ENCODE measurements at places on chromosomes 7 and 10.

DNA sequence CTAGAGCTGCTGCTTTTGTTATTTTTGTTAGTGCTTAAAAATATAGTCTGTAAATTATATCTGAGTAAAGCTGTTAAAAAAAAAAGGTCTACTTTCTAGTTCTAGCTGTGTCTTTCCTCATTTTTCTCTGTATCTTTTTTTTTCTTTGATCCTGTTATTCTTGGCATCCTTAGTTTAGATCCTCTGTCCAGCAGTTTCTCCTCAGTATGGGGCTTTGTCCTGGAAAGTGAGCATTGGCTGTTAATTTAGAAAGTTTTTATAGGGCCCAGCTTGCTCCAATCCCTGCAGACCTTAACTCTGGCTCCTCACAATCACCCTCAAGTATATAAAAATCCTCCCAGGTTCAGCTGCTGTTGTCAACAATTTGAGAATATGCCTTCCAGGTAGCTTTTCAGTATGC, 23.5 kb downstream of the DDX50 start:
- DNase-seq = no peak

DNA sequence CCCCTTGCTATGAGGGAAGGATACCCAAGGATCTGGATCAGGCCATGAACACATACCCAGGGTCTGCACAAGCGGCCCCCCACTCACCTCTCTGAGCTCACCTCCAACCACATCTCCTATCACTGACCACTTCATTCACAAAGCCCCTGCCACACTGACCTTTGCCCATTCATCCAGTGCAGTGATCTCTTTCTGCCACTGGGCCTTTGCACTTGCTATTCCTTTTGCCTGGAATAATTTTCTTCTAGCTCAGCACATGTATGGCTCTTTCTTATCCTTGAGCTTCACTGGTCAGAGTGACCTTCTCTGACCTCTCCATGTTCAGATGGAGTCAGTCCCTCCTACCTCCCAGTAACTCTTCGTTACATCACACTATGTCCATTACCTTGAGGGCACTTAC, 48.3 kb downstream of the ADRA2A start:
- DNase-seq = no peak

DNA sequence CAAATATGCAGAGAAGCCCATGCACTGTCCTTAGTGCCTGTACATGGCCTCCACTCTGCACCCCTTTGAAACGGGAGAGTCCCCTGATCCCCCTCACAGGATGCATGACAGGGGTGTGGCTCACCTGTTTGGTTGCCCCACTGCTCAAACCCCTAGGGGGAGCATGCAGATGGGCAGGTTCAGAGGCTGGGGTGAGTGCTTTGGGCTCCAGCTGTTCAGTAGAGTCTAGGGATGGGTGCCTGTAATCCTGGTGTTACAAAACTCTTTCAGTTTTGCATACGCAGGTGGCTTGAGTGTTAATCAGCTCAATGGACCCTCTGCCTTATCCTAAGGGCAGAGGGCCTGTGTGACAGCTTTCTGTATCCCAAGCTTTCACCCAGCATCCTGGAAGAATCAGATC, 7.8 kb upstream of the SFTPA1 start:
- DNase-seq = no peak

GRCh38 chr7:18040196-18040595, 12.6 kb upstream of the PRPS1L1 start:
- no peak for DNase-seq

DNA sequence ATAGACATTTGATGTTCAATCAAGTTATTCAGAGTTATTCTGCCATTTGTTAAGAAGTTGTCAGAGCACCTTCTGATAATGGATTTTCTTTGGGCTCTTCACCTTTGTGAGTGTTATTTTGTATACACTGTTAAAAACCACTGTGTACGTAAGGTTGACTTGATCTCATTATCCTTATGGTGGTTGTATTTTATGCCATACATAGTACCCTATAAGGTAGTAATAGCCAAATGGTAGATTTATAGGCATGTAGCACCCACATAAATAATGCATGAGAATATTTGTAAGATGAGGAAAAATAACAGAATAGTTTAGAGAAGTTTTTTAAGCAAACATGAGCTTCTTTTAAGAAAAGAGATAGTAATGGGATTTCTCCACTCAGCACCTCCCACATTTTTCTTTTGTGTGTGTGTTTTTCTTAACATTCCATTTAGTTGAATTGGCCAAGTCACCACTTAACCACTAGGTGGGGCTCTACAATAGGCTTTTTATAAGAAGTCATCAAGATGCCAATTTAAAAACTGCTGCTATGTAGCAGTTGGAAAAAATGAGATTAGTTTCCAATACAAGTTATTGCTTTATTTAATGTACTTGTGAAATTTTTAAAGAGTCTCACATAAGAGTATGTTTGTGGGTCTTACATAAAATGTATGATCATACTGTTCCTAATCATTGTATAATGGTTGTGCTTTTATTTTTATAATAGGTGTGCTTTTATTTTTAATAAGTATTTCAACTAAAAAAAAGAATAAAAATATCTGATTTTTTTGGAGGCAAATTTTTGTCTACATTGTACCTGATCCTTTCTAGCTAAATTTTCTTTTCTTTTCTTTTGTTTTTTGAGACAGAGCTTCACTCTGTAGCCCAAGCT, 41.1 kb upstream of the STMP1 start:
- DNase-seq = no peak

- DNase-seq = no peak
Observed at GRCh38 chr7:49812534-49812933, 39.1 kb downstream of the VWC2 start.

GRCh38 chr7:128211626-128212025, 29.5 kb upstream of the LEP start:
- DNase-seq = no peak

DNA sequence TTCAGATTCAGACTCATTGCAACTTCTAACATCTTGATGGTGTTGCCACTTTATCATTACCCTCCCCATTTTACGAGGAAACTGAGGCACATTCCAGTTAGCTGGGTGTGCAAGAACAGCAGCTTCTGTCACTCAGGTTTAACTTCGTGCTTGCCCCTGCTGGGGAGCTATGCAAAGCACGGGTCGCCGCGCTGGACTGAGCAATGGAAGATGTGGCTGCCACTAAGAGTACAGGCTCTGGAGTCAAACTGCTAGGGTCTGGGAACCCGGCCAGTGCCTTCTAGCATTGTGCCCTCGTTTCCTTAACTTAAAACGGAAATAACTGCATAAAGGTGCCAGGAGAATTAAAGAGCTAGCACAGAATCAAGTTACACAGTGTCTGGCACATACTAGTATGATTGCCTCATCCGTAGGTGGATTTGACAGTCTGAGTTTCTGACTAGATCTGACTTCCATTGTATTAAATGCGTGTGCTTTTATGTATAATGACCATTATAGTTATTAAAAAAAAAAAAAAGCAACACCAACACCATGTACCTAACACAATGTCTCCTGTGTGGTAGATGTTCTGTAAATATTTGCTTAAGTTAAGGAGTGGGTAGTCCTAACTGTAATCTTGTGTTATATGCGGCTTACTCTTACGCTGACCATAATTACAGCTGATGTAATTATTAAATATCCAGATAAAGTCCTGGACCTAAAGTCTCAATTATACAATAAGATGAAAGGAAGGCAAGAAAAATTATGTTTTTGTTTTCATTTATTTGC, 842 bp downstream of the ZNF22 start:
- no peak for DNase-seq

- DNase-seq = no peak
Observed at GRCh38 chr10:48444861-48445841, 138.7 kb downstream of the MAPK8 start.

DNA sequence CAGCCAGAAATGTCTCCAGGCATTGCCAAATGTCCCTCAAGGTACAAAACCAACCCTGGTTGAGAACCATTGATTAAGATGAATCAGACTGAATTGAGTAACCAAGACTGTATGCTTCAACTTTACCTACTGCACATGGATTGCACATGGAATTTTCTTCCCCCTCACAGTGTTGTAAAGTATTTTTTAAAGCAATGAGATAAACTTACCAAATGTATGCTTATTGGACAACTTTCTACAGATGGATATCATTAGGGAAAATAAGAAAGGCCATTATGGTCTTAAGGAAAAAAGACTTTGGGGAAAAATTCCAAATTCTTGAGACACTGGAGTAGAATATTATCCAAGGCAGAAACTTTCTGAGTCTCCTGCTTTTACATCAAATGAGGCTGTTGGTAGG, 20.9 kb upstream of the MTPN start:
- no peak for DNase-seq

- DNase-seq = no peak
Observed at GRCh38 chr7:36683111-36683510, 41.2 kb downstream of the AOAH start.

DNA sequence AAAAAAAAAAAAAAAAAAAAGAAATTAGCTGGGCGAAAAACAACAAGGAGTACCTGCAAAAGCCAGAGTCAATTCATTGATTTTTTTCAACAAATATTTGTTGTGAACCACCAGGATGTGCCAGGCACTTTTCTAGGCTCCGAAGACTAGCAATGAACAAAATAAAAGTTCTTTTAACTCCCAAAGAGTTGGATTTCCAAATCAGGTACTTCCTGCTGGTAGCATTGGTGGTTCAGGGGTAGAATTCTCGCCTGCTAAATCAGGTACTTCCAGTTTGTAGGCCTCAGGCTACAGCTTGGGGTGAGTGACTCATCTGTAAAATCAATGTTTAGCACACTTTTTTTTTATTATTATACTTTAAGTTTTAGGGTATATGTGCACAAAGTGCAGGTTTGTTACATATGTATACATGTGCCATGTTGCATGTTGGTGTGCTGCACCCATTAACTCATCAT, 10.9 kb downstream of the PPA1 start:
- no peak for DNase-seq

GRCh38 chr7:151207804-151208203, 2.5 kb downstream of the H2BK1 start:
- no peak for DNase-seq

DNA sequence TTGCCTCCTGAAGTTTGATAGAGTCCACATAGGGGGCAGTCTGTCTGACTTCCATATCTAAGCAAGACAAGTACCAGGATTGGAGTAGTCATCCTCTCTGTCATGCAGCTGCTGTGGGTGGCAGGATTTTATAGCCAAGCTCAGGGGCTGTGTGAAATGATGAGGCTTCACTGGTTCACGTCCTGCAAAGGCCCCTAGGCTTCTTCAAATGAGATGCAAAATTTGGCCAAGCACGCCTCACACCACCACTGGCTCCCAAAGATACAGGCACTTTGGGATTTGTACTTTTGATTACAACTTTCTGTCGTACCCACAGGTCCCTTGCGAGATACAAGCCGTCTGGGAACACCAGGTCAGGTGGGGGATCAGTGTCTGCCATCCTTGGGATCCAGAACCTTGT, 67.1 kb downstream of the WDFY4 start:
- DNase-seq = no peak

- peak; percentile 21 for DNase-seq
Observed at GRCh38 chr10:22252801-22253579, 35.2 kb upstream of the EBLN1 start.

- DNase-seq = no peak
Observed at GRCh38 chr7:44706788-44707557, 41.7 kb upstream of the ZMIZ2 start.

- no peak for DNase-seq
Observed at GRCh38 chr10:129335942-129336341, 131.1 kb upstream of the MGMT start.

- no peak for DNase-seq
Observed at GRCh38 chr7:1513657-1514095, 9.5 kb upstream of the INTS1 start.

DNA sequence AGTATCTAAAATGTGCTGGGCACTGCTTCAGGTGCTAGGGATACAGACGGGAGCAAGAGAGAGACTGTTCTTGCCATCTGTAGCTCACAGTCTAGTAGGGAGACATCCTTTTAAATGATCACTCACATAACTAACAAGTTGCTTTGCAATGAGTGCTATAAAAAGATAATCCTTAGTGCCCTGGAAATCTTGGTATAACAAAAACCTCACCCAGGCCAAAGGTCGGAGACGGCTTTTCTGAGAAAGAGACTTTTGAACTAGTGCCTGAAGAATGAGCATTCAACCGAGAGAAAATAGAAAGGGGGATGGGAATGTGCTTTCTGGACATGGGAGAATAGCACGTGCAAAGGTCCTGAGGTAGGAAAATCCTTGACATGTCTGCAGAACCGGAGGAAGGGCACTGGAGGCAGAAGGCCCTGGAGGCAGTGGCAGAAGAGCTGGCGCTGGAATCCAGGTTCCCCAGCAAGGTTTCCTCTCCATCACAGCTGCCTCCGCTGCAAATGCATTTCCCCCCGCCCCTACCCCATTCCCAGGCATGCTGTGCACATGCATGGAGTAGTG, 89.4 kb downstream of the COL13A1 start:
- no peak for DNase-seq

- no peak for DNase-seq
Observed at GRCh38 chr10:123666318-123667236, at the start of gene GPR26. GPR26 (plus strand) TSS chr10:123666355; CDS start chr10:123666408, 53 bp downstream.

GRCh38 chr10:47318706-47319105, 3.5 kb upstream of the GDF2 start:
- no peak for DNase-seq

GRCh38 chr10:7667262-7668141, 736 bp upstream of the ITIH5 start:
- no peak for DNase-seq

GRCh38 chr10:54843085-54843646, 42.1 kb upstream of the PCDH15 start:
- no peak for DNase-seq

GRCh38 chr7:2687881-2688318, at the start of gene AMZ1:
AMZ1 (plus strand) TSS chr7:2688202; CDS start chr7:2700452, 12,250 bp downstream.
- DNase-seq = no peak

DNA sequence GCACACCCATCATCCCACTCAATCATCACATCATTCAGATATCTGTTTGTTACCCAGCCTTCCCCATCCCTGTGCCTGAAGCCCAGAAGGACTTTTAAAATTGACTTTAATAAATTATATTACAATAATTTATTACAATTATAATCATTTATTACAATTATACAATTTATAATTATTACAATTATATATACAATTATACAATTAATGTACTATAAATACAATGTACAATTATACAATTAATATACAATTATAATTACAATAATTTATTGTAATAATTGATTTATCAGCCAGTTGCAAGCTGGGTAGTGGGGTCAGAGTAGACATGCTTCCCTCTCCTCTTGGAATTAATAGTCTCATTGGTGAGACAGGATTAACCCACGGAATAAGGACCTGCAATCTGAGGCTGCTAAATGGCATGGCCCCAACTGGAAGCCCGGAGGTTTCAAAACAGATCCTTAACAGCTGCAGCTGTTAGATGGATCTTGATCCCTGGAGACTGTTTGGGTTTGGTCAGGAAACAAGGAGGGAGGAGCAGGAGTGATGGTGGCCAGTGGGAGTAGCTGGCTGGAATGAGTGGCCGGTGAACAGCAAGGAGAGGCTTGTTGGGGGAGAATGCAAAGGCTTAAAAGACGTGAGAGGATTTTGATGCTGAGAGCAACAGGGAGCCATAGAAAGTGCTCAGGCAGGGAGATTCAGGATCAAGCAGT, 402.8 kb upstream of the PODXL start:
- DNase-seq = no peak

- DNase-seq = no peak
Observed at GRCh38 chr10:35386594-35387174, 50.4 kb downstream of the CCNY start.

Data from stimulated activated CD8-positive, alpha-beta memory T cell treated with anti-CD3 and anti-CD28 coated beads, Interleukin-15, amount 100 ng/mL, for 24 hours (primary cell).